Left lung (tissue), 14 donors: ENCODE measurements at places on chromosomes 2 and 18.

DNA sequence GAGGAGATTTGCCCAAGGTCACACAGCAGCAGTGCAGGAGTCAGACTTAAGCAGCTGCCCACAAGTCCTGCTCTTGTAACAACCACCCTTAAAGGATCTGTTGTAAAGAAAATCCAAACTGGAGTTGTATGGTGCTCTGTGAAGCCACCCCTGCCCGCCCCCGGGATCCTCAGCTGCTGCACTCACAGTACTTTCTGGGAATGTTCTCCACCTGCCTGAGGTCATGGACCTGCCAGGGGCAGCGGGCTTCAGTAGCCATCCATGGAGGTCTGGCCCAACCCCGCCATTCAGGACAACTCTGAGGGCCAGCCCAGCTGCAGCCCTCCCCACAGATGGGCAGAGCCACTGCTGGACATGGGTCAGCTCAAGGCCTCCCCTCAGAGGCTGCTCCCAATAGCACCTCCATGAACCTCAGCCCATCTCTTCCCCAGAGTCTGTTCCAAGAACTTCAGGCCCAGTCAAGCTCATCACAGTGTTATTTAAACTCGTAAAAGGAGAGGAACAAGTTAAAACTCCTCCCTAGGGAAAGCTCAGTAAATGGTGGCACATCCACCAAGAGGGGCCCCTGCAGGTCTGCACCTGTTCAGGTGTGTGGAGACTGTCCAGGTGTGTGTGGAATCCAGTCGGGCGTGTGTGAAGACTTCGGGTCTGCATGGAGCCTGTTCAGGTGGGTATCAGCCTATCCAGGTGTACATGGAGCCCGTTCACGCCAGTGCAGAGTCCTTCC is 39.4 kb upstream of the GPC1 start:
- peak; percentile 50 for DNase-seq

DNA sequence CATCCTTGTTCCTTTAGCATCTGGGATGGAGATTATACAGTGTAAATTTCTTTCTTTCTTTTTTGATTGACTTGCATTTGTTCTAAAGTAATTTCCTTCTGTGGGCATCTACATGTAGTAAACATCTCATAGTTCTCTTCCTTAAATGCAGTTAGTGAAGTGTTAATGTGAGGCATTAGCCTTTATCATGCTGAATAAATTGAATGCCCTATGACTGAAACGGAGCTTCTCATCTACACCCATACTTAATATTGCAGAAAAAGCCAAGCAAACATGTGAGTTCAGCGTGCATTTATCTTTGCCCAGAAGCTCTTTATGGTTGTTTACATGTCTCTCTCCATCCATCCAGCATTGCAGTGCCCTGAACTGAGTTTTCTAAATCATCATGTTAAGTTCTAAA is 58.3 kb downstream of the LYPD1 start:
- no peak for DNase-seq

DNA sequence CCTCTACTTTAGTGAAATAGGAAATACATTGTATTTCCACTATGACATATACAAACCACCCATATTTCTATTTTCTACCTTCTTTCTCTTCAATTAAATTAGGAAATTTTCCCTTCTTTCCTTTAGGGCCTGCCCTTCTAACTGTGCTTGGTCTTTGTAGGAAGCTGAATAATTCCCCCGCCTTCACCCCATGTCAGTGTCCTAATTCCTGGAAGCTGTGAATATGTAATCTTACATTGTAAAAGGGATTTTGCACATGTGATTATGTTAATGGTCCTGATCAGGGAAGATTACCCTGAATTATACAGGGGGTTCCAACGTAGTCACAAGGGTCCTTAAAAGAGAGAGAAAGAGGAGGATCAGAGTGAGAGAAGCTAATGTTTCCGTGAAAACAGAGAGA is 40.2 kb downstream of the GRB14 start:
- DNase-seq = no peak

- DNase-seq = no peak
These were observed 132.0 kb downstream of the SNTG2 start for GRCh38 chr2:1082456-1083205.

GRCh38 chr18:79490626-79491041 is 94.9 kb downstream of the NFATC1 start:
- peak; percentile 55 for DNase-seq
